ENCODE measurements at places on chromosomes 7 and 10.

DNA sequence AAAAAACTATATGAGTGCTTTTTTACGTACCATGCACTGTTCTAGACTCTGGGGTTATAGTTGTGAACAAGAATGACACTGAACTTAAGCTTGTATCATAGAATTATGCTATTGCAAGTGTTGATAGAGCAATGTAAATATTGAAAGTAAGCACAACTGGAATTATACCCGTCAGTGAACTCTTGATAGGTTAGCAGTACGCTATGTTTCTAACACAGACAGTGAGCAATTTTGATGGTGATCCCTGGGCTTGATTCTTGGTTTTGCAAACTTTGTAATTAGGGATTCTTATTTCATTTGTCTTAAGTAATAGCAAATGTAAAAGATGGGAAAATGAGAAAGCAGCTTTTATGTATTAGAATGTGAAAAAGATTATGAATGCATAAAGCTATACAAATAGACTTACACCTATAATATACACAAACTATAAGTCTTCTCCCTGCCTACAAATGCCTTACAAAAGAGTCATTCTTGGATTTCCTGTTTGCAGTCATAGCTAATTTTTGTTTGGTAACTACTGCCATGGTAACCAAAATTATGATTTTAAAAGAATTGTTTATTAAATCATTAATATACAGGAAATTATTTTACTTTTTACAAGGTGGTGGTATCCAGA, 6.7 kb downstream of the TES start:
- DNase-seq = no peak

- DNase-seq = no peak
Observed at GRCh38 chr7:31724696-31725095, 37.7 kb downstream of the PPP1R17 start.

- no peak for DNase-seq
Observed at GRCh38 chr10:129877773-129878371, 86.2 kb downstream of the EBF3 start.

- DNase-seq = no peak
Observed at GRCh38 chr10:122344741-122345258, 29.7 kb upstream of the PLEKHA1 start.

DNA sequence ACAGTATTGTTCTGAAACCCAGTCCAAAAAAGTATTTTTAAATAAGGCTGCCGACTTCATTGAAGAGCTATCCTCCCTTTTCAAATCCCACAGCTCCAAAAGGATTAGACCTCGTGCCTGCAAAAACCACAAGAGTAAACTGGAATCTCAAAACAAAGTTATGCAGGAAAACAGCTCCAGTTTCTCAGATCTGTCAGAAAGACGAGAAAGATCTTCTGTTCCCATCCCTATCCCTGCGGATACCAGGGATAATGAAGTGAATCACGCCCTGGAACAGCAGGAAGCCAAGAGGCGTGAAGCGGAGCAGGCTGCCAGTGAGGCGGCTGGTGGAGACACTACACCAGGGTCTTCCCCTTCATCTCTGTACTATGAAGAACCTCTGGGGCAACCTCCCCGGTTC, 12.6 kb downstream of the MYPN start:
- DNase-seq = no peak

DNA sequence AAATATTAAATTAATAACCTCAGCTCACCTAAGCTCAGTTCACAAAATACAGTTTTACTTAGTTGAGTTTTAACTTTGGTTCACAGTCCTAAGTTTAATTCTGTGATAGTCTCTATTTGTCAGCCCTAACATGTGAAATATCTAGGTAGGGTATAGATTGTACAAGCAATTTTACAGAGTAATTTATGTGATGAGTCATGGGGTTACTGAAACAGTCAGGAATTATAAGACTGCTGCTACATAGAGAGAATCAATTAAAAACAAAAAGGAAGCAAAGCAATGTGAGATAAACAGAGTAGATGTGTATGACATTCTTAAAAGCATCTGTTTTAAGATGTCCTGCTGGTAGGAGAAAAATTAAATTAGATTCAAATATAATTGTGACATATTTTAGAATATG, 1018.2 kb upstream of the KCND2 start:
- DNase-seq = no peak

Measured in fibroblast of the conjunctiva (primary cell).